ENCODE measurements at places on chromosomes 5 and 9.

DNA sequence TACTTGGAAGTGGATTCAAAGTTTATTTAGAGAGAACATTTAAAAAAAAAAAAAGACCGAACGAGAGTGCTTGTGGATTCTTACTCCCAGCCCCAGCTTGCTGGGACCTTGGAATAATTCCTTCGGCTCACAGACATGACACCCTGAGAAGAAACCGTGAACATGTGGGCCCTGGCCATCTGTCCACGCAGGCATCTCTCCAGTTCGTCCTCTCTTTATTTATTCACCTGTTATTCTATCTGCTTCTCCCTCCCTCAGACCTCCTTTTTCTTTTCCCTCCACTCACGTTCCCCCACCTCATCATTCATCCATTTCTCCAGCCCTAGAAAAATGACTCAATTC, 93.7 kb upstream of the PHYKPL start:
- DNase-seq = no peak

GRCh38 chr5:80592105-80592504, 22.0 kb upstream of the ANKRD34B start:
- DNase-seq = peak; percentile 22

GRCh38 chr5:172180936-172181335, 7.1 kb downstream of the STK10 start:
- no peak for DNase-seq

GRCh38 chr9:36163049-36163785, 6.0 kb upstream of the CCIN start:
- DNase-seq = no peak

DNA sequence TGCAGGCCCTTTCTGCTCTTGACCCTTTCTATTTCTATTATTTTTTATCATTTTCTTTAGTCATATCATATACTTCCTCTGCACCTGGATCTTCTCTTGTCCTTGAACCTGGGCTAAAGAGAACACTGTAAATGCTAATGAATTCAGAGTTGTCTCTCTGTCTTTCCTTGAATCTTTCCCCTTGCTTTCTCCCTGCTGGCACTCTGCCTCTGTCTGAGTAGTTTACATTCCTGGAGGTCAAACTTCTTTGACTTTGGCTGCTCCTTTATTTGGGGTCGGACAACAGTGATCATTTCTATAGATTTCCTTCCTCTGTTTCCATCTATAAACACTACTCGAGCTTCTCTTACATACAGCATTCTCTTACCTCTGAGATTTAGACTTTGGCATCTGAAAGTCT, 47.1 kb downstream of the IZUMO3 start:
- no peak for DNase-seq

GRCh38 chr5:178106556-178107239, 6.6 kb upstream of the N4BP3 start:
- peak; percentile 51 for DNase-seq

- no peak for DNase-seq
These were observed 10.7 kb downstream of the HNRNPH1 start for GRCh38 chr5:179612577-179613459.

DNA sequence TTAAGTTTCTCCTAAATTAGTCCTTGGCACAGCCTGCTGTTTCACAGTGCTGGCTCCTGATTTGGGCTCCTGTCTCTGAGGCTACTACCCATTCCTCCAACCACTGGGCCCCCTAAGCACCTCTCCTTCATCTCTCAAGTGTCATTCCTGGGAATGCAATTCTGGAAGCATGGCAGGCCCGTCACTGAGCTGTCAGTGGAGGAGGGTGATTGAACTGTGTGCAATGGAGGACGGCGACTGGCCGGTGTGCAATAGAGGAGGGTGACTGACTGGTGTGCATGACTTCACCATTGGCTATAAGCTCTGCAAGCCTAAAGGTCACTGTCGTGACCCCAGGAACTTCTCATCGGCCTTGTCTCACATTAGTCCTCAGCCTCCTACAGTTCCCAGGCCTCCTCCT, 12.4 kb upstream of the IL17B start:
- DNase-seq = no peak

GRCh38 chr5:177474846-177475562, 1.6 kb upstream of the DBN1 start:
- DNase-seq = no peak

DNA sequence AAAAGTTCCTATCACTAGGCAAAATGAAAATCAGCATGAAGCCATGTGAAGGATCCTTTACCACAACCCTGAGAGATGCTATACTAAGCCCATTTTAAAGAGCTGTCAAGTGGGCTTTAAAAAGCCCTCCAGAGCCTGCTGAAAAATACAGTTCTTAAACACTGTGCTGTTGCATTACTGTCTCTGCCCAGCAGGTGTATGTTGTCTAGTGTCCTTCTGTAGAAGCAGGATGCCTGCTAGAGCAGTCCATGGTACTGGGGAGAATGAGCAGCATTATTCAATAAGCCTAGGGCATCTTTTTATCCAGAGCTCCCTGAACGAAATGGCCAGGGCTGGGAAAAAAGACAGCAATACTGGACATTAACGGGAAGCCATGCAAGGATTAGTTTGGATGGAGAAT, 126.2 kb upstream of the PLCXD3 start:
- peak; percentile 11 for DNase-seq

DNA sequence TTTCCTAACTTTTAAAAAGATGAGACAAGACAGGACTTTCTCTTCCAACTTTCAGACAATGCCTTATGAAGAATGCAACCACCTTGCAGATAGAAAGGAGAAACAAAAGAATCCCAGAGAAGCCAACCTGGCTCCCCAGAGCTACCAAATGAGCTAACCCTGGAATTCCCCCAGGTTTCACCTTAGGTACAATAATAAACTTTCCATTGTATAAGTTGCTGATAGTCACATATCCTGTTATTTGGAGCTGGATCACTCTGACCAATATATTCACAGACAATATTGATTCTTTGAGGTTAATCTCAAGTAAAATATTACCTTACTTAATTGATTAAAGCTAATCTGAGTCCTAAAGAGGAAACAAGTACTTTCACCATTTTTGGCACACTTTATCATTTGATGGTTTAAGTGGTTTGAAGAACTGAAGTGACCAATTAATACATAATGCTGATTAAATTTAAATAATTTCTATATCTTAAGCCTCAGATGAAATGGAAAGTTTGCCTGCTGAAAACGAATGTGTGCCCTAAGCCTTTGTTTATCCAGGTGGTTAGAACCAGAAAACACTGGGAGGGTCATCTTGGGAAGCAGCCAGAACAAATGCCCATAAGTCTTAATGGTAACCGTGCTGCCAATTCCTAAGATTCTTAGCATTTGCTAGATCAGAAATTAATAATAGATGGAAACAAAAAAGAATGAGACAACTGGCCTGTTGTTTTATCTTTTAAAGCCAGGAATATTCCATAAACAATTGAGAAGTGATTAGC, 159.6 kb upstream of the SLC12A2 start:
- DNase-seq = peak; percentile 29

DNA sequence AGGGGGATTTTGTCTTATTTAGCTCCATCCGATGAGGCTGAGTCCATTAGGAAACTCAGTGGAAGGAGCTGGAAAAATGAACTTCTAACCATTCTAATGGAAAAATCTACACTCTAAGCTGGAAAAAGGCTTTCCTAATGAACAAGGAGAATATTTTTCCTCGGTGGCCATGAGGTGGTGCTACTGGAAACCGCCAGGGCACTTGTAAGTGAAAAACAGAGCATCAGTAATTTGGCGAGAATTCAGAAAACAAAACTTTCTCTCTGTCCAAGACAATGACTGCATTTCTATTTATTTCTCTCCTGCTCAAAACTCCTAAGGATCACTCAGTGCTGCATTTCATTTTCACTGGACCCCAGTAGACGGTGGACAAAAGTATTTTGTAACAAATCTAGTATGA, 237.6 kb downstream of the TENT4A start:
- DNase-seq = no peak

DNA sequence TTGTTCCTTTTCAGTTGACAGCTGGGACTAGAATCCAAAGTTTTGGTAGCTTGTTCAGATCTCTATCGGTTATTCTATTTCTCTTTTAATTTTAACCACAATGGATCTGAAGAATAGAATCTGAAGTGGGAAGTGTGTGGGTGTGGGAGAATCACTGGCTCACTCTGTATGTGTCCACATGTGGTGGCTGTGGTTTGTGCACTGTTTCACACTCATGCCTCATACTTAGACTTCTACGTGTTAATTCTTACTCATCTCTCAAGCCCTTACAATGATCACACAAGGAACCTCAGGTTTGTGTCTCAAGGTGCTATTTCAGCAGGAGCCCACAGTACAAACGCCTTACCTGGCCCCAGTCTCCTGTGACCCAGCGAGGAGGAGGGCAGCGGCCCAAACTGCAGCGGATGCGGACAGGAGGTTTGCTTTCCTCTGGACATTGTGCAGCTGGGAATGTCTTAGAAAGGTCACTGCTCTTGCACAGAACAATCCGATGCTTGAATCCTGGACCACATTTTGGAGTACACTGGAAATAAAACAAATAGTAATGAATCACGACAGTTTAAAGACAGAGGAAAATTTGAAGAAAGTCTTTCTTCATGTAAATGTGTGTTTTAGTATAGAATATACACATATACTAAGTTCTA, 309.1 kb downstream of the ADAMTS6 start:
- DNase-seq = peak; percentile 97

DNA sequence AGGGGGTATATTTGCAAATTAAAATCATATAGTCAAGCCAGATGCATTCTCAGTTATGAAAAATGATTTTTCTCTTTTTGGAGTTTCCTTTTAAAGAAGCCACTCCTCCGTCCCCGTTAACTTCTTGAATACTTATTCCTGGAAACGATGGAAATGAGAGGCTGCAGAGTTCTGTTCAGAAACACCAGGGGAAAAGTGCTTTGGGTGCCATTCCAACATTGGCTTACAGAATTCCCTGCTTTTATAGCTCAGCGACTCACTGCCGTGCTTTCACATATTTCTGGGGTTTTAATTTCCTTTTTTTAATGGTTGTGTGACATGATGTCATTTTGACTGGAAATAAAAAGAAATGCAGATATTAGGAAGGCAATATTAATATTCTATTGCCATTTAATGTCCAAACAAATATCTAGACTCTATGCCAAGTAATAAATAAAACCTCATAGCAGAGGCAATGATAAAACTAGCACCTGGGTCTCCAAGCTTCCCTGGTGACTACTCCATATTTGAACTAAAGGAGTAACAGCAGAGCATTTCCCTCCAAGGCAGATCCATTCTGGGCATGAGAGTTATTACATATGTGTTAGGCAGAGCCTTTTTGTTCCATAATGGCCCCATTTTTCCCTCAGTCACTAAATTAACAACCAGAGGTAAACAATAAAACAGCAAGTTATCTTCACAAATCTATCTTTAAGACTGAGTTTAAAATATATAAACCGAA, 363.4 kb downstream of the EBF1 start:
- no peak for DNase-seq

- no peak for DNase-seq
These were observed 17.9 kb downstream of the TERT start for GRCh38 chr5:1276930-1277329.

DNA sequence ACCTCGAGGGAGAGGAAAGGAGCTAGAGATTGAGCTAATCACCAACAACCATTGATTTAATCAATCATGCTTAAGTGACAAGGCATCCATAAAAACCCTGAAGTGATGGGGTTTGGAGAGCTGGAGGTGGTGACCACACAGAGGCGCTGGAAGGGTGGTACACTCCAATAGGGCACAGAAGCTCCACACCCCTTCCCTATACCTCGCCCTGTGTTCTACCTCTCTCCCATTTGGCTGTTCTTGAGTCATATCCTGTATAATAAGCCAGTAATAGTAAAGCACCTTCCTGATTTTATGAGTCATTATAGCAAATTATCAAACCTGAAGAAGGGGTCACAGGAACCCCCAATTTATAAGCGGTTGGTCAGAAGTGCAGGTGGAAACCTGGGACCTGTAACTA, 18.3 kb downstream of the ACTL7B start:
- peak; percentile 95 for DNase-seq

- DNase-seq = peak; percentile 4
These were observed 355.7 kb downstream of the IZUMO3 start for GRCh38 chr9:24189986-24190385.

DNA sequence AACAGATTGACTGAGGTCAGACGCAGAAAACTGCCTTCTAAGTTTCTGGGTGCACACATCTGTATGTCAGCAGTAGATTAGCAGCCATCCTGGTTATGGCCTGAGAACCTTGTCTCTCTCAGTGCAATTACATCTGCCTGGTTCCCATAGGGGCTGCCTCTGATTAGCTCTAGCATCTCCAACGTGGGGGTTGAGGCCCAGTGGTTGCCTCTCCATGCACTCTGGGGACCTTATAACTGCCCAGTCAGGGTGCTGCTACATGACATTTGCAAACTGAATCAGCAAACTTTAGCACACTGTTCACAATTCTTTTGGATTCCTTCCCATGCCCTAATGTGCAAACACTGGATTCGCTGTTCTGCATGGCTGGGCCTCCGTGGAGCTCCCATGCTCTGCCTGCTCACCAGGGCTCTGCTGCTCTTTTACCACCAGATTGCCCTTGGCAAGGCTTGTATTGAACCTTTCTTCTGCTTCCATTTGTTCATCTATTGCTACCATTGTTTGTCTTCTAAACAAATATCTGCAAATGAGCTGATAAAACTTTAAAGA, 36.2 kb downstream of the SNX18 start:
- no peak for DNase-seq
